Stimulated activated CD4-positive, alpha-beta T cell treated with anti-CD3 and anti-CD28 coated beads, Interleukin-15, amount 100 ng/mL, for 1 hour (primary cell): ENCODE measurements at places on chromosomes 11 and 22.

GRCh38 chr22:19615001-19615461 lies 90.8 kb upstream of the CLDN5 start:
- DNase-seq, result no peak

- DNase-seq, result no peak
Measured at GRCh38 chr11:114280696-114281095, 15.5 kb upstream of the NNMT start.

DNA sequence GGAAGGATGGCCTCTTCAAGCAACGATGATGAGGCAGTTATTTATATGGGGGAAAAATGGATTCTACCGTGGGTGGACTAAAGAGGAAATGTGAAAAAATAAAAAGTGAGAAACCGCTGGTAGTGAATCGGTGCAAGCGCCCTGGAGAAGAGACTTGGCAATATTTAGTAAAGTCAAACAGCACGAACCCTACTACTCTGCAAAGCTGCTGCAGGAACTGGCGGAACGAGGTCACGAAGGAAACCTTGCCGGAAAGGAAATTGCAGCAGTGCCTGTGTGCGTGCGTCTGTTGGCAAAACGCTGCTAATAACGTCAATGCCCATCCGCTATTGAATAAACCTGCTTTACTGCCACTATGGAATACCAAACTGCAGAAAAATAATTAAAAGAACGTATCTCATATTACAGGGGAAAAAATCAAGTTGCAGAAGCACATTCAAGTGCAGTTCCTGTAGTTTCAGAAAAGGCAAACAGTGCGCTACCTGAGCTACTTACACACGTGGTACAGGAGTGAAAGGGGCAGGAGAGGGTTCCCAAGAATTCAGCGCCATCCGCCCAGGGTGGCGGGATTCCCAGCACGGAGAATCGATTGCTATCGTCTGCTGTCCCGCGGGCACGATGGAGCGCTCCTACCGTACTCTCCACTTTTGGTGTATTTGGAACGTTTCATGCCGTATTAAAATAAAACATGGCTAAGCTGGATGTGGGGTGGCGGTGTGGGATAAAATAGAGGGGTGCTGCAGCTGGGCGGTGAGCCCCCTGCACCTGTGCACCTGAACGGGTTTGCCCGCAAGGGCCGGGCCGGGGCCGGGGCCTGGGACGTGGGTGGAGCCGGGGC lies 585 bp upstream of the NADSYN1 start:
- DNase-seq, result peak; percentile 19

DNA sequence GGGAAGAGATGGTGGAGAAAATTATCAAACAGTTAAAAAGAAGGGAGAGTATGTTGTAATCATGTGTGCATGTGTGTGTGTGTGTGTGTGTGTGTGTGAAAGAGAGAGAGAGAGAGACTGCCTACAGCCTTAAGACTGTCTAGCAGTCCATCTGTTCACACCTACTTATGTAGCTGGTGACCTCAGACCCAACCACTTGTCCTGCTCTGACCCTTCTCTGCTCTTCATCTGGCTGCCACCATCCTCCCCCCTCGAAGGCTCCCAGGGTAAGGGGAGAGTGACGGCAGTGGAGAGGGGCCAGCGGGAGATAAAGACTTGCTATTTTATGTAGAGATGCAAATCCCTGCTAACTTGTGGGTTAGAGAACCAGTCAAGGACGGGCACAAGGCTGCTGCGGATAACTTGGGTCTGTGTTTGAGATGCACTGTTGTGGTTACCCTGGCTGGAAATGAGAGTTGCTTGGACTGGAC lies 24.9 kb upstream of the GRAMD1B start:
- DNase-seq, result no peak

DNA sequence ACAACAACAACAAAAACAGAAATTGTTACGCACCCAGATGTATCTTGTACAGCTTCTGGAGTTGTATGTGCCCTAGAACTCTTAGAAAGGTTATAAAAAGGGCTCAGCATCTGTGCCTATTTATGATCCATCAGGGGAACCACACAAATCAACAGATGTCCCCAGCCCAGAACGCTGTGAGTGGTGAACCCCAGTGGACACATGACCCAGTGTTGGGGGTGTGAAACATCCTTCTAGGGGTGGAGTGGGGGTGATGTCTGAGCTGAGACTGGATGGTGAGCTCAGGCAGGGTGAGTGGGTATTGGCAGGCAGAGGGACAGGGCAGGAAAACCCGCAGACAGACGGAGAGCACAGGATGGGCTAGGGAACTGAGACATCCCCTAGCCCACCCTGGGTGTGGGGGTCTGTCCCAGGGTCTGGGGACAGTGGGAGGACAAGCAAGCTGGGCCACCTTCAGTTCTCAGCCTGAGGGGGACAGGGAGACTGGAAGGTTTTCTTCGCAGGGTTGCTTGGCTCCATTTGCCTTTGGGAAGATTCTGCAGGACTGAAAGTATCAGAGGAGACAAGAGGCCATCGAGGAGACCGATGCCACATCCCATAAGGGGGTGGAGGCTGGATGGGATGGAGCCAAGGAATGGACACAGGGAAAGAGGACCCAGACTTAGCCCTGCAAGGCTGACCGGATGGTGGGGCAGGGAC lies 5.8 kb upstream of the EMID1 start:
- no peak for DNase-seq

DNA sequence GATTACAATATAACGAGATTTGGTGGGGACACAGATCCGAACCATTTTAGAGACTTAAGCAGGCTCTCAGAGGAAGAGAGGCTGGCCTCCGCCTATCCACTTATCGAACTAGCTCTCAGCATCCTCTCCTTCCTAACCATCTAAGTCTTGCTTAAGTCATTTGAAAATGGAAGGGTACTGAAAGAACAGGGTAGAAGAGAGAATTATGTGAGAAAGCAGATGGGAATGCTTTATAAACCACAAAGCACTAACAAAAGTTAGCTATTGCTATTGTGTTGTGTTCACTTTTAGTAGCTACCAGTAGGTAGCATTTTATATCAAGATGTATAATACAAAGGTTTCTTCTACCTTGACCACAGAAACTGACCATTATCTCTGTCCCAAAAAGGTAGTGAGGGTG lies 153.4 kb upstream of the CADM1 start:
- no peak for DNase-seq

GRCh38 chr11:2683806-2684205 lies 16.0 kb downstream of the KCNQ1OT1 start:
- DNase-seq, result no peak

DNA sequence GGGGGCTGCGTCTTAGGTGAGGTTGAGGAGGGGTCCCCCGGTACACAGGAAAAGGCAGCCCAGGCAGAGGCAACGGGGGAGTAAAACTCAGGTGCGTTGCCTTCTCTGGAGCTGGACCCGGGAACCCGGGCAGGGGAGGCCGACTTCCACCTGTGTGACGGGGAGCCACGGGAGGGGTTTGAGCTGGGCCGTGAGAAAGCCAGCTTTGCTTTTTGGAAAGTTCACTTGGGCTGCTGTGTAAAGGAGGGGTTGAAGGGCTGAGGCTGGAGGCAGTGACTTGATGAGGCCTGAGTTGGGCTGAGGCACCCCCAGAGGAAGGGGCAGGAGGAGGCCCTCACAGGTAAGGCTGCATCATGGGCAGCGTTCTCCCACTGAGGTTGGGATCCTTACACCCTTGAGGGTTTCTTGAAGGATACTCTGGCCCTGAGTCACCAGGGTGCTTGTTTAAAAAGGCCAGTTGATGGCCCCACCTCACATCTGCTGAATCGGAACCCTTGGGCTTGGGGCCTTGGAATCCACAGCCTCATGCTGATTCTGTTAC lies 47.2 kb downstream of the CHRDL2 start:
- DNase-seq, result no peak

- no peak for DNase-seq
Measured at GRCh38 chr11:68724293-68724692, 27.0 kb downstream of the TESMIN start.

DNA sequence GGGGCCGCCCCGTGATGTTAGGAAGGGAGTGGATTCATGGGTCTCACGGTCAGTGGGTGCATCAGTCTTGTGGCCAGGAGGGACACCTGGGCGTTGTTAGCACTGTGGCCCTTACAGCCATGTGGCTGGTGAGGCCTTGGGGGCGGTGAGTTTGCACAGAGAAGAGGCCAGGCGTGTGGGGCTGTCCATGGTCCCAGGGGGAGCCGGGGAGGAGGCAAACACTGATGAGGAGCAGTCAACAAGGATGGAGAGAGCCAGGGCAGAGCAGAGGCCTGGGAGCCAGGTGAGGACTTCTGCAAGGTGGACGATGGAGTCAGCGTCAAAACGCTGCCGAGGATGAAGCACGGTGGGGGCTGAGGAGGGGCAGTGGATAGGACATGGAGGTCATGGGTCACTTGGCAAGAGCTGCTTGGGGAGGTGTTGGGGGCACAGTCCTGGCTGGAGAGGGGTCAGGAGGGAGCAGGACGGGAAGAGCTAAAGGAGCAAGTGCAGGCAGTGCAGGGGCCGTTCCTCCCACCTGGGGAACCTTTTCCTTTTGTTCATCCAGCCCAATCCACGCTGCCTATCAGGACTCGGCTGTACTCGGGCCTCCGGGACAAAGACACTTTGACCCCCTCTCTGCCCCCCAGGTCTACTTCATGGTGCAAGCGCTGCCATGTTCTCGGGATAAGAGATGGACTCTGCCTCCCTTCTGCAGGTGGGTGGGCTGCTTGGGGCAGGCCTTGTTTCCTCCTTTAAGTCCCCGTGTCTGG lies 801.1 kb downstream of the TBC1D22A start:
- no peak for DNase-seq

GRCh38 chr11:45374653-45375059 lies 88.5 kb upstream of the SYT13 start:
- no peak for DNase-seq

DNA sequence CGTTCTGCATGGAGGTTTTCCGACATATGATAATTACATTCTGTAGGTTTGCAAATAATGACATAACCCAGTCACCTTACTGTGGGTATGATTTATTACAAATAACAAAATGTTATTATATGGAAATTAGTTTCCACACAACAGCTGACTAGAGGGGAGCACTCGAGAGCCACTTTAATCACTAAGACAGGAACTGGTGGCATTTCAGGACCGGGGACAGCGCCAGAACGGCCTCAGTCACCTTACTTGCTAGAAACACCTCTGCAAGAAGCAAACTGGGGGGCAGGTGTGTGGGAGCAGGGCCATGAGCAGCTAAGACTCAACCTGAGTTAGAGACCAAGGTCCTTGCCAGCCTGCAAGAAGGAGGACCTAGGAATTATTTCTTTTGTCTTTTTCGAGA lies 199.9 kb downstream of the DSCAML1 start:
- DNase-seq, result peak; percentile 5

DNA sequence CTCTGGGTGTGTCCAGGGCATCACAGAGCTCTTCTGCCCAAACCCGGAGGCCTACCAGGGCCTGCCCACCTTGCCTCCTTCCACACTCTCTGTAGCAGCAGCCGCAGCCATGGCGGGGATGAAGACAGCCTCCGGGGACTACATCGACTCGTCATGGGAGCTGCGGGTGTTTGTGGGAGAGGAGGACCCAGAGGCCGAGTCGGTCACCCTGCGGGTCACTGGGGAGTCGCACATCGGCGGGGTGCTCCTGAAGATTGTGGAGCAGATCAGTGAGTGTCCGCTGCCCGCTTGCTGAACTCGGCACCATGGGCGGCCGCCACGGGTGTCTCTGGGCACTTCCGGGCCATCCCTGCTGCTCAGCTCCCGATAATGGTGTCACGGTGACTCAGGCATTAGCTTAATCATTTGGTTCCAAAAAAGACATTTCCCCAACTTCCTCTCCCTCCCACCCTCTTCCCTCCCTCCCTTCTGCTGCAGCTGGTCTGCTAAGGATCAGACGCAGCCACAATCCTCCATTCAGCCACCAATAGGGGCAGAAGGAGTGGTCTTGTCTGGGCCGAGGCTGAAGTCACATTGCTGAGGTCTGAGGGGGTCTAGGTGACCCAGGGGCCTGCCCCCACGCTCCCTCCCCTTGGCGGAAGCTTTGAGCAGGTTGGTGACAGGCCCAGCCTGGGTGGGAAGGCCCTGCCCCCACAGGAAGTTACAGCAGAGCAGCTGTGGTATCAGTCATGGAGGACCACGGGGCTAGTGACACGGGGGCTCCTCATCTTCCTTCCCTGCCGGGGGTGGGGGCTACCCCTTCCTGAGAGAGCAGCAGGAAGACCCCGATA lies 950 bp downstream of the FERMT3 start:
- DNase-seq, result peak; percentile 54

DNA sequence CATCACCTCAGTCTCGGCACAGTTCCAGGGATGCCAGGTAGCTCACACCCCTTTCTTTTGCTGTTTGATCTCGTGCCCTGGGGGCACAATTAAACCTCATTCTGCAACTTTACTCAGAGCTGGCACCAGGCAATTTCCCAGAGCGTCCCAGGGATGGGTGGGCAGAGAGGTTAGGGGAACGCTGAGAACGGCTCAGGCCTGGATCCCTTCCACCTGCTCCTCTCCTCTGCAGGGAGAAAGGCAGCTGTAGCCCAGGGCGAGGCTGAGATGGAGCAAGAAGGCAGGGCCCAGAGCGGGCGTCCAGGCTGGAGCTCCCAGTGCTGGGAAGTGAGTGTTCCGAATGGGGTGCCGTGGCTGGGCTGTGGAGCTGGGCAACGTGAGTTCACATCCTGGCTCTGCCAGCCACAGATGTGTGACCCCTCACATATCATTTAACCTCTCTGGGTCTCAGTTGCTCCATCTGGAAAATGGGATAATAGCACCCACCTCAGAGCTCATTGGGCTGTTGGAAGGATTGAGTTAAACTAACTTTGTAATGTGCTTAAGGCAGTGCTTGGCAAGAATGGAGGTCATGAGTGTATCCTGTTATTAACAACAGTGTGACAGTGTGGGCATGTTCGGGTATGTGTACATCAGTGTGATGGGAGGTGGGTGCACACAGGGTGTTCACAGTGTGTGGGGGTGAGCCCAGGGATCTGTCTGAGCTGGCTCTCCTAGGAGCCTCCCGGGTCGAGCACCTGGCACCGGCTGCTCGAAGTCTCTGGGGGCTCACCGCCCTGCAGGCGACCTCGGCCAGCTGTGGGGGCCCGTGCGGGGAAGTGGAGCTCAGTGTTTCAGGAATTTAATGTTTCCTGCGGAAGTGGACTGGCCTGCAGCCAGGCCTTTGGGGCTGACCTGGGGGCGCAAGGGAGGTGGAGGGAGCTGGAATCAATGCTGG lies 15.5 kb downstream of the OTUB1 start:
- DNase-seq, result no peak

DNA sequence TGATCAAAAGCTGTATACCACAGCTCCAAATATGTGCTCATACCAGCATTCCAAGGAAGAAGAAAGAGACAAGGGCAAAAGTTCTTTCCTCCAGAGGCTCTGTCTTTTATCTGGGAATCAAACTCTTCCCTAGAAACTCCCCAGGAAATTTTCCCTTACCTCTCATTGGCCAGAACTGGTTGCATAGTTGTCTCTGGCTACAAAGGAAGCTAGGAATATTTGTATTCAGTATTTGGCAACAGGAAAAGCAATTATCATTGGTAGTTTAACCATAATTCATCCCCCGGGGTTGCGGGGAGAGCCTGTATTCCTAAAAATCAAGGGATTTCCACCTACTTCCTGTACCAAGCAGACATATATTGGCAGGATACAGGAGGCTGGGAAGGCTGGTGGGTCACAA lies 10.5 kb upstream of the ZFTA start:
- no peak for DNase-seq

- no peak for DNase-seq
Measured at GRCh38 chr11:65425971-65426838, 3.6 kb downstream of the NEAT1 start.
